ENCODE measurements at places on chromosomes 2 and 18.

DNA sequence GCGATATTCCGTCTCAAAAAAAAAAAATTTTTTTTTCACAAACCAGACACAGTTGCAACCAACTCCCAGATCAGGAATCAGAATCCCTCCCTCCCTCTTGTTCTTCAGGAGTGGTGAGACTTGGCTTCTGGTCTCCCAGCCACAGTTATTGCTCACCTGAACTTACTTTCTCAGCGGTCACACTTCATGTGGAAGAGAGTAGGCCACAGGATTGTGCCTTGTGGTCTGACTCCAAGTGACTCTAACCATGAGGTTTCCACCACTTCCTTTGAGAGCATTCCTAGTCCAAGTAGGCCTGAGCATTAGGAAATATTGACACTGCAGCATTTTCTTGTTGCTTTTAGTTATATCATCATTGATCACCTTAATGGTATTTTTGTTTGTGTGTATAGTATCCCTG, 12.1 kb downstream of the FMNL2 start:
- no peak for DNase-seq

DNA sequence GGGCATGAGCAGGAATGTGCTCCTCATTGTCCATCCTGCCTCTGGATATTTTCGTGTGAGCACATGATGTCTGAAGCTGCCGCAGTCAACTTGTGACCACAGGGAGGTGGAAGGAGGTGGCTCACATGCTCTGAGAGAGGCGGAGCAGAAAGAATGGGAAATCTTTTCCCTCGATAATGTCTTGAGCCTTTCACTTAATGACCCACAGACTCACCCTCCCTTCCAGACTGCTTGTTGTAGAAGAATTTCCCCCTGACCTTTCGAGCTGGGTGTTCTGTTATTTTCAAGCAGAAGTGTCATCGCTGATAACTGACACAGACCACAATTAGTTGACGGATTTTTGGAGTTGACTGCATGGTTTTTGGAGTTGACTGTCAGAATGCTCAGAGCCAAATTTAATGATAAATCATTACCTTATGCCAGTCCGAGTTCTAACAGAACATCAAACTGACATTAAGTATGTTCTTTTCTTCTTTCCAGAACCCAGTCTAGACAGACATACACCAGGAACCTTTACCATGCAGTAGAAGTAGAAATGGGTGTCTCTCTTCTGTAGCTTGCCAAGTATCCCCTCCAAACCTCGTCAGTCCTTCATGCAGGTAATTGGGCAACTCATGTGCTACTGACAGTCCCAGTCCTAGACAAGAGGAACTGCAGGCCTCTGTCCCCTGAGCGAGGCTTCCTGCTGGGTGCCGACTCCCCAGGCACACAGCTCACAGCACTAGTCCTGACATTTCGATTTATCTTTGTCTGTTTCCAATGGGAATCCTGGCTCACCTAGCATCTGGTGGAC, 29.4 kb upstream of the RTTN start:
- no peak for DNase-seq

GRCh38 chr2:154368153-154368552, 330.3 kb upstream of the KCNJ3 start:
- no peak for DNase-seq

GRCh38 chr2:61834893-61835292, 19.0 kb downstream of the FAM161A start:
- DNase-seq, result no peak

- DNase-seq, result no peak
Measured at GRCh38 chr18:25469489-25469888, 117.5 kb upstream of the ZNF521 start.

- no peak for DNase-seq
Measured at GRCh38 chr2:212667751-212668316, 129.2 kb upstream of the ERBB4 start.

GRCh38 chr2:41879235-41879916, 168.4 kb upstream of the PKDCC start:
- no peak for DNase-seq

DNA sequence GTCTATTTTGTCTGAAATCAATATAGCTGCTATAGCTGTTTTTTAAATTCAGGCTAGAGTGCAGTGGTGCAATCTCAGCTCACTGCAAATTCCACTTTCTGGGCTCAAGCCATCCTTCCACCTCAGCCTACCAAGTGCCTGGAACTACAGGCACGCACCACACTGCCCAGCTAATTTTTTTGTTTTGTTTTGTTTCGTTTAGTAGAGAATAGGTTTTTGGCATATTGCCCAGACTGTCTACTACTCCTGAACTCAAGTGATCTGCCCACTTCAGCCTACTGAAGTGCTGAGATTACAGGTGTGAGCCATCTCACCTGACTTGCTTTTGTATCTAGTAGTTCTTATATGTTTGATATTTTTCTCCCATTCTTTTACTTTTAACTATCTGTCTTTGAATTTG, 259.7 kb downstream of the CDH19 start:
- DNase-seq, result no peak

GRCh38 chr2:220076734-220077133, 449.3 kb downstream of the SLC4A3 start:
- no peak for DNase-seq

DNA sequence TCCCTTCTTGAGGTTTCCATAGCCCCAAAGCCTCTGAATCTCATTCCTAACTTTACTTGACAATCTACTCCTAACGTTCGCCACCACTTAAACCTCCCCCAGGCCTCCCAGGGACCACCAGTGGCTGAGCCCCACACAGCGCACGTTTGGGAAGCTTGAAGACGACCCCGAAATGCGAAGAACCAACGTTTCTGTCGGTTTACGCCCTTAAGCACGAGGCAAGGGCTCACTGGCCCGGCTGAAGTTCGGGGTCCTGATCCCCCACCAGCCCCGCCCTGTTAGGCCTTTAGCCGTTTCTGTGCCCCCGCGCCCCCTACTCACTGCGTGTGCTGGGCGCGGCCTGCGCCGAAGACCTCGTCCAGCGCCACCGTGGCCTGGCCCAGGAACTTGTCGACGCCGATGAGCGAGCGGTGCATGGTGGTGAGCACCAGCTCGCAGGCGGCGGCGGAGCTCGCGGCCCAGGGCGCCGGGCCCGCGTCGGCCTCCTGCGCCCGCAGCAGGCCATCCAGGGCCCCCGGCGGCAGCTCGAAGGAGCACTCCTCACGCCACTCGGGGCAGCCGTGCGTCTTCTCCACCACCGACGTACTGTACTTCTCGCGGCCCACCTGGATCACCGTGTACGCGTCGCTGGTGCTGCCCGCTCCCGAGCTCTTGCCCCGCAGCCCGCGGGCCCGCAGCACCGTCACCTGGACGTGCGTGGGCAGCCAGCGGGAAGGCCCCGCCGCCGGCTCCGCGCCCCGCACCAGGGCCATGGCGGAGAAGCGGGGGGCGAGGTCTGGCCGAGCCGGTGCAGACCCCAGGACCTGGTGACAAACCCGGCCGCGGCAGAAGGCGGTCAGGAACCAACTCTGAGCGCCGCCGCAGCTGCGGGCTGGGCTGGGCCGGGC, 479 bp downstream of the RAB11FIP5 start:
- no peak for DNase-seq

- peak; percentile 85 for DNase-seq
Measured at GRCh38 chr2:231482806-231483391, 18.6 kb upstream of the NCL start.

DNA sequence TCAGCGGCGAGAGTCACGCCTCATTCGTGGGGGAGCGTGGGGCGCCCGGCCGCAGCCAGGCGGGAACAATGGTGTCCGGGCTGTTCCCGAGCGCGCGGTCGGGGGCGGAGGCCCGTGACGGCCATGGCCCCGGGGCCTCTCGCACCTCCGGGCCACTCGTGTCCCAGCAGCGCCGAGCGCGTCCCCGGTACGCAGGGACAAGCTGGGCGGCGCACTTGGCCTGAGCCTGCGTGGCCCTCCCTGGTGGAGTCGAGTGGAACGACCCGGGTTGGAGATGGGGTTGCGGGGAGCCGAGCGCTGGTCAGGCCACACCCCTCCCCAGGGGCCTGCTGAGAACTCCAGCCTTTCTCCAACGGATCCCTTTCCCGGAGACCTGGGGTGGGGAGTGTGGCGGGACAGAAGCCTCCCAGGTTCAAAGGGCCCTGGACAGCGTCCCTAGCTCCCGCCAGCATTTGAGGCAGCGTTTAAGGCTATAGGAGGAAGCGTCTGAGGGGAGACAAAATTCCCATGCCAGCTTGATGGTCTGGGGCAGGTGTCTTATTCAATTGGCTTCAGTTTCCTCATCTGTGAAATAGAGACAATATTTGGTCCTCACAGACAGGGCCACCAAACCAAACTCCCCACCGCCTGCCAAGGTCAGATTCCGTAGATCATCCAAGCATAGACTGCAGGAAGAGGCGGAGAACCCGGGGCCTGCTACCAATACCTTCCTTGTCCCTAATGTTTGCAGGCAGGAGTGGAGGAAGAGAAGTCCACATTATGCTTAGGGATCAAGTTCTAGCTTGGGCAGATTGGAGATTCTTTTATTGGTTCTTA, 553 bp downstream of the CNDP2 start:
- no peak for DNase-seq

GRCh38 chr2:217822296-217823252, 180.2 kb downstream of the TNS1 start:
- no peak for DNase-seq

DNA sequence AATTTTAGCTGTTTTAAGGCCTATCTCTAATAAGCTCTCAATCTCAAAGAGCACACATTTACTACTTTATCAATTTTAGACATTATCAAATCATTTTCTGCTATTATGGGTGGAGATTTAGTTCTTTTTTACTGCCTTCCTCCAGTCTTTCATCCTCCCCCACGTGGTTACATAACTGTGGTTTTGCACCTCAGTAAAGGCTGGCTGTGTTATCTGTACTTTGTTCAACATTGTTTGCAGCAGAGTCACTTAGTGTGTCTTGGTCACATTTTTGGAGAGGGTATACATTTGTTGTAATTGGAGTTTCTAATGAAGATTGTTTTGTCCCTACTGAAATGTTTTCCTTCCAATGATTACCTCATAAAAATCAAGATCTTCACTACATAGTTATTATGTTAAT, 549.6 kb upstream of the CELF4 start:
- no peak for DNase-seq

- DNase-seq, result peak; percentile 65
Measured at GRCh38 chr2:241217320-241218031, 29.0 kb downstream of the ANO7 start.

GRCh38 chr2:205364261-205364660, 318.0 kb upstream of the NRP2 start:
- DNase-seq, result no peak

- DNase-seq, result no peak
Measured at GRCh38 chr2:206488623-206489022, 45.3 kb downstream of the ADAM23 start.

DNA sequence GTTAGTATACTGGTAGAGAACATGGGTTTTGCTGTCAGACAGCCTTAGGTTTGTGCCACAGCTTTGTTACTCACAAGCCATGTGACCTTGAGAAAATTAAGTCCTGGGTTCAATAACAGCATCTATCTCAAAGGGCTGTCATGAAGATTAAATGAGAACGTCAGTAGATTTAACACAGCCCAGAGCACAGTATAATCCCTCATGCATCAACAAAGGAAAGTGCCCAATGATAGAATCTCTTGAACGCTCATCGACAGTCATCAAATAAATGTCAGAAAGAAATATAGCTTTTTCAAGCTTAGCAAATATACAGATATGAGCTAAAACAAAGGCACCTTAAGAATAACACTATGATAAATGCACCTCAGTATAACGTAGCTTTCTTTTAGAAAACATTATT, 22.3 kb downstream of the CUL3 start:
- DNase-seq, result no peak

- DNase-seq, result no peak
Measured at GRCh38 chr2:195320413-195320973, 336.5 kb upstream of the SLC39A10 start.

- DNase-seq, result no peak
Measured at GRCh38 chr18:23468753-23469459, 15.8 kb downstream of the RIOK3 start.

DNA sequence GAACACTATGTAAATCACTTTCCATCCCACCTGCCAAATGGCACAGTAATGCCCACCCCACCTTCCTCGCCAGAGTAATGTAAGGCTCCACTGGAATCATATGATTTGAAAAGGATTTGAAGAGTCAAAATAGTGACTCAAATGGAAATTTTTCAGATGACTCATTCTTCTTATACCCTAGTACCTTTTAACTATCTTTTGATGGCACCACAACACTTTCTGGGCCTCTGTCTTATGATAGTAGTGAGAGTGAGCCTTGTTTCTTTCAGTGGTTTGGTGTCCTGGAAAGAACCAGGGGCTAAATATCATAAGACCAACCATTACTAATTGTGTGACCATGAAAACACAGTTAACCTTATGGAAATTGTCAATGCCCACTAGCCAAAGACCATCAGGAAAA, 235.4 kb upstream of the SLC14A2 start:
- no peak for DNase-seq

DNA sequence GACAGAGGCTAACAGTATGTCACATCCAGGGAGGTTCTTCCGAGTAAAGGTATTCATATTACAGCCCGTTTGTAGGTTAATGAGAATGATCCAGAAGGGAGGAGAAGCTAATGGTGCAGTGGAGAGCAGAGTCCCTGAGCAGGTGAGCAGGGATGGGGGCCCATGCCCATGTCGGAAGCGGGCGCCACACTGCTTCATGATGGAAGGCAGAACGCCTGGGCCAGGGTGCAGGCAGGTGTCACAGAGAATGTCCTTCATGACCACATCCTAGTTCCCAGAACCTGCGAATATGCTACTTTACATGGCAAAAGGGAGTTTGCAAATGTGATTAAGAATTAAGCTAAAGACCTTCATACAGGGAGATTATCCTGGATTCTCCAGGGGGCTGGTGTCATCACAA, 4.0 kb downstream of the HES6 start:
- no peak for DNase-seq

GRCh38 chr2:86686905-86687304, 33.2 kb upstream of the RMND5A start:
- no peak for DNase-seq

DNA sequence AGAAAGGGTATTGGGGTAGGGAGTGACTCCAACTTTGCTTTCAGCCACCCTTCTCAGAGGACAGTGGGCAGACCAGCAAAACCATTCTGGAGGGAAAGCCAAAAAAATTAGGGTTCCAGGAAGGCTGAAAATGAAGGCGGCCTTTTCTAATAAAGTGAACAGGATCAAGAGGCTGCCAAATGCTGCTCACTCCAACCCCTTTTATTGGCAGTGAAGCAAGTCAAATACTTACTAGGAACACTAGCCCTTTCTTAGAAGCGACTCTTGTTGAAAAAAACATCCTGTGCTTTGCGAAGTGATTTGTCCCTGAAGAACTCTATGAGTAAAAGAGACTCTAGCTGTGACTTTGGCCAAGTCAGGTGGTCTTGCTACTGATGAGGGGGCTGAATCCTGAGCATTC, 83.6 kb upstream of the CYP1B1 start:
- DNase-seq, result no peak
